ENCODE measurements at places on chromosomes 7 and 10. TPM values are rescaled to one million over a fixed set of nuclear protein-coding genes. Genes with fewer than 3 reads are reported as not detected.

Gene WIPF3
- total RNA-seq = 0.27 TPM

Gene LIPN
- total RNA-seq = not detected

Gene TMEM273
- total RNA-seq = 8.9 TPM

Gene KCNH2
- total RNA-seq = 8.4 TPM

Gene GIMAP1
- not detected for total RNA-seq

Gene HOXA2
- not detected for total RNA-seq

Gene LRRC17
- not detected for total RNA-seq

Gene CACUL1
- 24.0 TPM for total RNA-seq

Gene CALHM1
- total RNA-seq = not detected

Gene HOXA11
- total RNA-seq = not detected

Gene HTRA1
- total RNA-seq = 42.1 TPM

Gene WNT8B
- not detected for total RNA-seq

Gene AZGP1
- not detected for total RNA-seq

Gene GSTO2
- 15.1 TPM for total RNA-seq

Gene YAE1
- total RNA-seq = 28.9 TPM

Gene RSPH10B2
- 0.10 TPM for total RNA-seq

Gene UTF1
- total RNA-seq = not detected

Gene SLC26A5
- not detected for total RNA-seq

Gene SSBP1
- total RNA-seq = 231 TPM

Gene DRGX
- not detected for total RNA-seq

Gene AGFG2
- total RNA-seq = 20.0 TPM

Gene ADCYAP1R1
- not detected for total RNA-seq

Gene GIMAP2
- not detected for total RNA-seq

Gene GIMAP8
- total RNA-seq = not detected

Gene CCDC146
- 0.14 TPM for total RNA-seq

Gene CNTNAP2
- not detected for total RNA-seq

Gene HNRNPF
- total RNA-seq = 281 TPM

Gene UCMA
- total RNA-seq = not detected

Gene RAMP3
- total RNA-seq = not detected

Gene CHN2
- total RNA-seq = not detected

Gene GPR22
- not detected for total RNA-seq

Gene MAPK8
- 93.7 TPM for total RNA-seq

Gene TEX47
- total RNA-seq = not detected

Gene HOGA1
- 70.8 TPM for total RNA-seq

Gene NXPH1
- total RNA-seq = 0.14 TPM

Gene NEBL
- total RNA-seq = 5.4 TPM

Gene SFTPD
- not detected for total RNA-seq

Gene SLC16A12
- total RNA-seq = 2.6 TPM

Gene THAP5
- 15.2 TPM for total RNA-seq

Gene WDR86
- total RNA-seq = not detected

Gene OR2A25
- not detected for total RNA-seq

Gene GPR85
- not detected for total RNA-seq

Gene SPDYE2
- total RNA-seq = not detected

Gene CFAP46
- total RNA-seq = not detected

Gene NAT16
- not detected for total RNA-seq
